ENCODE measurements at places on chromosomes 6 and 20.

GRCh38 chr6:111894272-111894671 lies 21.0 kb upstream of the FYN start:
- no peak for DNase-seq

DNA sequence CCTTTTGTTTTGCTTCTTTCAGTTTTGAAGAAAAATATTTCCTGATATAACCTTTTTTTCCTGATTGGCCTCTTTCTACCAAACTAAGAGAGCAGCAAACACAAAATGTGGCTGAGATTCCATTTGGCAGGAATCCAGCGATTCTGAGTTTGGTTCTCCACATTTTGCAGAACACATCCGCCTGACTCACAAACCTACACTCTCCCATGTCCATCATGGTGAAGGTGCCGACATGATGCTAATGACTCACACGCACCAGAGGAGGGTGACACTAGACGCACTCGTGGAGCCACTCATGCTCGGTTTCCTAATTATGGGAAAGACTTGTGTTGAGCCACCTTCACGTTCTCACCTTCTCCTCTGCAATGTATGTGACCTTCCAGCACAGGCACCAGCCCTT lies 45.9 kb upstream of the DUSP22 start:
- peak; percentile 29 for DNase-seq

- no peak for DNase-seq
These were observed 80.8 kb upstream of the COL21A1 start for GRCh38 chr6:56327946-56328727.

DNA sequence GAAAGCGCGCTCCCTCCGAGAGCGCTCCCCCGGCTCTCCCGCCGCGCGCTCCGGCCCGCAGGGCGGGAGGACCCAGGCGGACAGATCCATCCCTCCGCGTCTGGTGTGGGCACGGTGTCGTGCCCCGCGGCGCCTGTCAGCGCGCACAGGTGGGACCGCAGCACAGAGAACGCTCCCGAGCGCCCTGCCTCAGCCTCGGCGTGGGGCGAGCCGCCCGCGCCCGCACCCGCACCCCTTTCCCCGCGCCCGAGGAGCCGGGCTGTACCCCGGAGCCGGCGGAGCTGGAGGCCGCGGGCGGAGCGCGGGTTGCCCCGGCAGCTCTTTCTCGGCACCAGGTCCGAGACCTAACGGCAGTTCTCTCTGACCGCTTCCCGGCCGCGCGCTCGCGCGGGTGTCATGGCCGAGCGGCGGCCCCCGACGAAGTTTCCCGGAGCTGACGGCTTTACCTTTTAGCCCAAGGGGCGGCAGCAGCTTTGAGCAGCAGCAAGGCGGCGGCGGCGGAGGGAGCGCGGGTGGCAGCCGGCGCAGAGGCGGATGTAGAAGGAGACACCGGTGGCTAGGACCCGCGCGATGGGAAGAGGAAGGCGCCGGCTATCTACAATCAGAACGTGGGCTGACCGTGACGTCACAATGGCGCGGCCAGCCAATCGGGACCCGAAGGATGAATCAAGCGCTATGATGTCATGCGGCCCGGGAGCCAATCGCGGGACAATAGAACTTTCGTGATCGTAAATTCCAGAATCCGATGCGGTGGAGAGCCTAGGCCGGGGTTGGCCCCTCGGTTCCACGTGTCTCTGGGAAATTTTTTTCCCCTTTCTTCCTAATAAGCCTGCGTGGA lies at the start of gene ELOVL5:
Gene ELOVL5, minus strand, starts transcription at position 580 of the 838 bp plus-strand sequence. CDS start 53,251 bp downstream, outside the sequence.
- peak; percentile 98 for DNase-seq

- no peak for DNase-seq
These were observed 643 bp downstream of the SLA2 start for GRCh38 chr20:36645353-36645752.

DNA sequence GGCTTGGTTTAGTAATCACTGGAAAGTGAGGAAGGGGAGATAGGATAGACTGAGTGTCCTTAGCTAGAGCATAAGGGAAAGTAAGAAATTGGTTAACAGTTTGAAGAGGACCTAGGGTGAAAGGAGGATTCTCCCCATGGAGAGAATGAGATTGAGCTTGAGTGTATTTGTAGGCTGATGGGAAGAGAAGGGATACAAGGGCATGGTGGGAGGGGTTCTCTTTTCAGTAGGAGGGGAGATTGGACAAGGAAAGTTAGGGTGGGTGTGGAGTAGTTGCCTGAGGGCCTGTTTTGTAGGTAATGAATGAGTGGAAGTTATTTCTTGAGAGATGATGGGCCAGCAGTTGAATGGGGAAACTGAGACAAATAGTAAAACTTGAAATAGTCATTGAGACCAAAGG lies 1.9 kb downstream of the TRMT11 start:
- no peak for DNase-seq

GRCh38 chr20:44632103-44632752 lies 19.3 kb downstream of the ADA start:
- no peak for DNase-seq

DNA sequence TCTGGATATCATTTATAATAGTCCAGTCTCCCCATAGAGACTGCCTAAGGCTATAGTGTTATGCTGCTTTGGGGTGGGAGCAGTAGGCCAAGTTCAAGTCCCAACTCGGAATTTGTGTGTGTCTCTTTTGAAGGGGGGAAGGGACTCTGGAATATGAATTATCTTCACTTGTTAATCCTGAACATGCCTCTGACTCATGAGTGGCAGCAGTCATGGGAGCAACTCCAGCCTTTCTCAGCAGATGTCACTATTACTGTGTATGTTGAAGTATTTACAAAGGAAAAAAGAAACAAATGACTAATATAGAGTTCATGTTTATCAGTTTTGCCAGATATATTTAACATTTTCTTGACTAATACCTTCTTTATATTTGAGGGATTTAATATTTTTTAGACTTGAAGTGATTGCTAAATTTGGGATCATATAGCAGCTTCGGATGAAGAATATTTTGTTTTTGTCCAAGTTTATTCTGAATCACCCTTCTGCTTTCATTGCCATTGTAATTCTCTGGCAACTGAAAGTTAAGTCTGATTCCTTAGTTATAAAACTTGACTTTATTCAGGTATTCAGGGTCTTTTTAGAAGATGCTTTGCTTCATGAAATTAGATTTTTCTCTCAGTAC lies 23.4 kb downstream of the FAM217A start:
- no peak for DNase-seq

GRCh38 chr6:36399970-36400369 lies 12.5 kb upstream of the ETV7 start:
- no peak for DNase-seq

DNA sequence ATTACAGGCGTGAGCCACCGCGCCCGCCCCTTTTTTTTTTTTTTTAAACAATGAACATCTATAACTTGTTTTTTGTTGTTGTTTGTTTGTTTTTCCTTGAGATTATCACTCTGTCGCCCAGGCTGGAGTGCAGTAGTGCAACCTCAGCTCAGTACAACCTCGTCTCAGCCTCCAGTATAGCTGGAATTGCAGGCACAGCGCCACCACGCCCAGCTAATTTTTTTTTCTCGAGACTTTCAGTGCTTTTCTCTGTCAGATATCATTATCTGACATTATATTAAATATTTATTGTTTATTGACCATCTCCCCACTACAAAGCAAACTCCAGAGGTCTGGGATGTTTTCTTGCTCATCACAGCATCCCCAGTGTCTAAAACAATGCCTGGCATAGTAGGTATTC lies 2.3 kb upstream of the DLK2 start:
- no peak for DNase-seq
